ENCODE measurements at places on chromosomes 5 and 9. TPM values are rescaled to one million over a fixed set of nuclear protein-coding genes. Genes with fewer than 3 reads are reported as not detected.

The ISCA1 gene
- total RNA-seq, result 65.5 TPM

The GARIN3 gene
- total RNA-seq, result 0.25 TPM

- ATAC-seq, result peak; percentile 76
These were observed 377.6 kb downstream of the DNAH5 start for GRCh38 chr5:13566871-13567339.

DNA sequence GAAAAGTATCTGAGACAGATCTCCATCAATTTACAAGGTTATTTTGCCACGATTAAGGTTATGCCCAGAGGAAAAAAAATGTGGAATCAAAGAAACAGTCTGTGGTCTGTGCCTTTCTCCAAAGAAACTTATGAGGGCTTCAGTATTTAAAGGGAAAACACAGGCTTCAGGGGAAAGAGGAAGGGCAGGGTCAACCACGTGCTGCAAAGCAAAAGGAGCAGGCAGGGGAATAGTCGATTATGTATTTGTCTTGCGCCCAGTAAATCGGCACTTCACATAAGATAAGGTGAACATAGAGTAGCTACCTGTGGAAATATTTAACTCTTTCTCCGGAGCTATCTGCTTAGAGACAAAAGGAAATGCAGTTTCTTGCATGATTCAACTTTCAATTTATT, 343.7 kb downstream of the RAB3C start:
- no peak for ATAC-seq

DNA sequence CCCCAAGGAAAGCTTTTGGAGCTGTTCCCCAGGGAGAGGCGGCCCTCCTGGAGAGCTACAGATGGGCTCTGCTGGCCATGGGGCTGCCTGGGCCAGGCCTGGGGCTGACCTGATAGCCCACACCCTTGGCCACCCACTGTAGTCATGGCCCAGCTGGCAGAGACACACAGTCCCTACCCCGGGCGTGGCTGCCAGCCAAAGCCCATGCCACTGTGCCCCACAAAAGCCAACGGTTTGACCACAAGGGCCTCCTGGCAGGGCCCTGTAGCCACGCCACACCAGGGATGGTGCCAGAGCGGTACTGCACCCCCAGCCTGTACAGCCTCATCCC, 15.2 kb downstream of the NACC2 start:
- ATAC-seq, result no peak

- ATAC-seq, result peak; percentile 64
These were observed 530 bp downstream of the TMEFF1 start for GRCh38 chr9:100473276-100474081.
